ENCODE measurements at places on chromosomes 1 and 21. TPM values are rescaled to one million over a fixed set of nuclear protein-coding genes. Genes with fewer than 3 reads are reported as not detected.

DNA sequence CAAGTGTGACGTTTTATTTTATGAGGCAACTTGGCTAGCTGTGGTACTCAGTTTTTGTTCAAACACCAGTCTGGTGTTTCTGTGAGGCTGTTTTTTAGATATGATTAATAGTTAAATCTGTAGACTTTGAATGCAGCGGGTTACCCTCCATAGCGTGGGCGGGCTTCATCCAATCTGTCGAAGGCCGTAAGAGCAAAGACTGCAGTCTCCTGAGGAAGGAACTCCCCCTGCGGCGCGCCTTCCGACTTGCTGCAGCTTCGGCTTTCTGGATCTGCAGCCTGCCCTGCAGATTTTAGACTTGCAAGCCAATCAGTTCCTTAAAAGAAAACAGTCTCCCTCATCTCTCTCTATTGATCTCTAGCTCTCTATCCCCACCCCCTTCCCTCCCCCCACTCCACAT, 4.2 kb upstream of the ZNF496 start:
- peaks cover 57% of the 10 kb centered on the region for H3K36me3 ChIP-seq
- no peak overlapping the region for H3K27ac ChIP-seq
- peak; percentile 42 for DNase-seq
- peak overlapping the region; percentile 31 for H3K4me3 ChIP-seq
- H3K27me3 ChIP-seq, result no peaks in the 10 kb centered on the region

DNA sequence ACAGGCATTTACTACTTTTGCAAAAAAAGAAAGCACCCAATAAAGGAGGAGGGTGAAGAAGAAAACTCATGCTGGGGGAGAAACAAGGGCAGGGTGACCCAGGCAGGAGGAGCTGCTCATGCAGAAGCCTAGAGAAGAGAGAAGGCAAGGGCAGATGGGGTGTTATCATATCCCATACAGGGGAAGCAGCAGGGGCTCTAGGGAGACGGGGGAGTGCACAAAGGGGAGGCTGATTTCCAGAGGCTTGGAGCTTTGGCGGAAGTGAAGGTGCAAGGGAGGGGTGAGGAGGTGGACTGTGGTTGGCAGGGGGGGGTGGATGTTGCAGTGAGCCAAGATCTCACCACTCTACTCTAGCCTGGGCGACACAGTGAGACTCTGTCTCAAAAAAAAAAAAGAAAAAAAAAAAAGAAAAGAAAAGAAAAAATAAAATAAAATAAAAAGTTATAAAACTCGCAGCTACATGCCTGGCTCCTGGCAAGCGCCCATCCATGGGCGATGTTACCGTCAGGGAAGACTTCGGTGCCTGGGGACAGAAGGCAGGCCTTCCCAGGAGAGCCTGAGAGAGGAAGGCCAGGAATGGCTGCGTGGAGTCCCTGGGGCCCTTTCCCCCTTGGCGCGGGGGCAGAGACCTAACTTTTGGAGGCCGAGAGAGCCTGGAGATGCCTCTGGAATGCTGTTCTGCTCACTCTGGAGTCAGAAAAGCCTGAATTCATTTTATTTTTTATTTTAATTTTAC, 3.3 kb upstream of the FCN3 start:
- DNase-seq, result no peak
- H3K27ac ChIP-seq, result no peak overlapping the region

DNA sequence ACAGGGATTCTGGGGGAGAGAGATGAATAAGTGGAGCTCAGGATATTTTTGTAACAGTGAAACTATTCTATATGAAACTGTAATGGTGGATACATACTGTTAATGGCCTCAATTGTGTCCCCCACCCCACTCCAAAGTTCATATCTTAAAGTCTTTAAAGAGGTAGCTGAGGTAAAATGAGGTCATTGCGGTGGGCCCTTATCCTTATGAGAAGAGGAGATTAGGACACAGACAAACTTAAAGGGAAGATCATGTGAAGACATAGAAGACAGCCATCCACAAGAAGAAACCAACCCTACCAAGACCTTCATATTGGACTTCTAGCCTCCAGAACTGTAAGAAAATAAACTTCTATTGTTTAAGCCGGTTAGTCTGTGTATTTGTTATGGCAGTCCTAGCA, 9.8 kb downstream of the TXNDC12 start:
- H3K4me1 ChIP-seq, result 0 out of 2 replicates have a peak, but pooled peaks cover 3% of the 10 kb centered on the region
- H3K4me3 ChIP-seq, result no peak overlapping the region
- H3K27me3 ChIP-seq, result no peaks in the 10 kb centered on the region
- DNase-seq, result no peak
- no peak overlapping the region for H3K27ac ChIP-seq

IL22RA1 gene
- total RNA-seq, result 0.13 TPM

DNA sequence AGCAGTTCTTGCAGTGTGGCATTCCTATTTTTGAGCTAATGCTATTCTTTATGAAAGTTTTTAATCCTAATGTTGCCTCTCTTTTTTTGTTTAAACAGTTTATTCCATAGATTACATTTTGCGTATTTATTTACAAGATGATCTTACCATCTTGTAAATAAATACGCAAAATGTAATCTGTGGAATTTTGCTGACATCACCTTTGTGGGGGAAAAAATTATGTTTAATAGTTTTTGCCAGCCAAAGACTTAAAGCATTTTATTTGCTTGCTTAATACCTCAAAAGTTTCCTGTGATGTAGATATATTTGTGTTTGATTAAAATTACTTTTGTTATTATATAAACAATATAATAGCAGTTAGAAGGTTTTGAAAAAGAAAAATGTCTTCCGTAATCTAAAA, 15.3 kb downstream of the CDC7 start:
- no peaks in the 10 kb centered on the region for H3K27me3 ChIP-seq
- H3K4me1 ChIP-seq, result no peaks in the 10 kb centered on the region
- DNase-seq, result no peak
- peaks cover 31% of the 10 kb centered on the region for H3K36me3 ChIP-seq
- H3K4me3 ChIP-seq, result no peak overlapping the region
- H3K27ac ChIP-seq, result no peak overlapping the region

- DNase-seq, result peak; percentile 39
- H3K36me3 ChIP-seq, result no peaks in the 10 kb centered on the region
- H3K4me3 ChIP-seq, result no peak overlapping the region
- no peaks in the 10 kb centered on the region for H3K4me1 ChIP-seq
Observed at GRCh38 chr1:168977618-168978017, 128.9 kb upstream of the ATP1B1 start.

DNA sequence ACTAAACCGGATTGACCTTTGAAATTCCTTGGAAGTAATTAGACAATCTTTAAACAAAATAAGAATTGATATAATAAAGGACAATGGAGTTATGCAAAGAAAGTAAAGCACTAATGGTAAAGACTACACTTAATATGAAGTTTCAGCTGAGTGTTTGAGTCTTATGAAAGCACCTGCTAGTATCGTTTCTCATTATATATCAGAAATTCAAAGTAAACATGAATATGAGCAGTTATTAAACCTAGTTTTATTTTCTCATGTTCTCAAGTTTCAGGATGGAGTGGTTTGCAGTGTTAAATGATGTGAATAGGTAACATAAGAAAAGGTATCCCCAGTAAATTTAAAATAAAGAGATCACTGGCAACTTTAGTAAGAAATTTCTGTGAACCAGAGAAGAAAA, 188.6 kb downstream of the ZP4 start:
- no peaks in the 10 kb centered on the region for H3K36me3 ChIP-seq
- no peak for DNase-seq
- H3K4me3 ChIP-seq, result no peak overlapping the region

GRCh38 chr1:103109311-103109920, 1.1 kb upstream of the COL11A1 start:
- no peaks in the 10 kb centered on the region for H3K36me3 ChIP-seq
- peak; percentile 26 for DNase-seq
- peak overlapping the region; percentile 85 for H3K4me3 ChIP-seq
- no peaks in the 10 kb centered on the region for H3K4me1 ChIP-seq
- no peak overlapping the region for H3K27ac ChIP-seq

SPRR2G gene
- total RNA-seq, result not detected

RSPH1 gene
- total RNA-seq, result 0.31 TPM

- DNase-seq, result no peak
- H3K27me3 ChIP-seq, result no peaks in the 10 kb centered on the region
- H3K4me3 ChIP-seq, result no peak overlapping the region
- H3K36me3 ChIP-seq, result peaks cover 66% of the 10 kb centered on the region
Observed at GRCh38 chr1:161121834-161122233, 3.9 kb downstream of the NIT1 start.

ZNF683 gene
- total RNA-seq, result not detected

- H3K27ac ChIP-seq, result no peak overlapping the region
- peaks cover 2% of the 10 kb centered on the region for H3K4me1 ChIP-seq
- H3K4me3 ChIP-seq, result no peak overlapping the region
- no peaks in the 10 kb centered on the region for H3K27me3 ChIP-seq
- DNase-seq, result no peak
Observed at GRCh38 chr1:36669262-36669661, 186.5 kb upstream of the CSF3R start.

- peaks cover 26% of the 10 kb centered on the region for H3K36me3 ChIP-seq
- no peaks in the 10 kb centered on the region for H3K27me3 ChIP-seq
- no peaks in the 10 kb centered on the region for H3K4me1 ChIP-seq
- DNase-seq, result no peak
Observed at GRCh38 chr1:3777078-3777547, 4.6 kb downstream of the SMIM1 start.

USF1 gene
- total RNA-seq, result 58.6 TPM

DNA sequence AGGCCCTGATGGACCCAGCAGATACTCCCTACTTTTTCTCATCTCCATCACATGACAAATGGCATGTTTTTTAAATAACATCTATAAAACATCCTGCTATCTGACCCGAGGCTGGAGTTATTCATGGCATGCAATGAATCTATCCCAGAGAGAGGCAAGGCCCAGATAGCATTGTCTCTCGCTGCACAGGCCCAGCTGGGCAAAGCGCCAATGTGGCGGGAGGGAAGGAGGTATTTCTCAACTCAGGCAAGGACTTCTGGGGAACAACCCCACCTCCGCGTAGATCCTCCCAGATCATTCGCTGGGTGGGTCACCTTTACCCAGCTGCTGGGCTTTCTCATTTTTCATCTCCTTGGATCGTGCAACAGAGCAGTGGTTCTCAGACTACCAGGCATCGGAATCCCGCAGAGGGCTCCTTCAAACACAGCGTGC, 59.8 kb downstream of the ERG start:
- no peaks in the 10 kb centered on the region for H3K36me3 ChIP-seq
- no peaks in the 10 kb centered on the region for H3K4me1 ChIP-seq
- H3K27ac ChIP-seq, result no peak overlapping the region
- H3K27me3 ChIP-seq, result no peaks in the 10 kb centered on the region
- no peak for DNase-seq
- no peak overlapping the region for H3K4me3 ChIP-seq

PIGK gene
- 20.1 TPM for total RNA-seq

DNA sequence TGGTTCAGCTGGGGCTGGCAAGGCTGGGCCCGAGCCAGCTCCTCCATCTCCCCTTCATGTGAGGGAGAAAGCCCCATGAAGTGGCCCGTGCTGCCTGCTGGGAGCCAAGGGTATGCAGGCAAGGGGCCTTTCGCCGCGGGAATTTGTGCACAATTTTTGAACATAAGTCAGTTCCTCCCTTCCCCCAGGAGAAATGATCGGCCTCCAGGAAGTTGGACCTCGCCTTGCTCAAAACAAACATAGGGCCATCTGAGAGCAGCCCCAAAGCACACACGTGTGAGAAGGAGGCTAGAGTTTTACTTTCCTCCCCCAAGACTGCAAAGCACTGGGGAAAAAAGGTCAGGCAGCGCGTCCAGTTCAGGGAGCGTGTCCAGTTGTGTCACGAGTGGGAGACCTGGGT, 64.7 kb downstream of the PRDM16 start:
- H3K4me3 ChIP-seq, result no peak overlapping the region
- H3K4me1 ChIP-seq, result no peaks in the 10 kb centered on the region
- DNase-seq, result no peak
- no peak overlapping the region for H3K27ac ChIP-seq

SPATA45 gene
- 0.68 TPM for total RNA-seq

DNA sequence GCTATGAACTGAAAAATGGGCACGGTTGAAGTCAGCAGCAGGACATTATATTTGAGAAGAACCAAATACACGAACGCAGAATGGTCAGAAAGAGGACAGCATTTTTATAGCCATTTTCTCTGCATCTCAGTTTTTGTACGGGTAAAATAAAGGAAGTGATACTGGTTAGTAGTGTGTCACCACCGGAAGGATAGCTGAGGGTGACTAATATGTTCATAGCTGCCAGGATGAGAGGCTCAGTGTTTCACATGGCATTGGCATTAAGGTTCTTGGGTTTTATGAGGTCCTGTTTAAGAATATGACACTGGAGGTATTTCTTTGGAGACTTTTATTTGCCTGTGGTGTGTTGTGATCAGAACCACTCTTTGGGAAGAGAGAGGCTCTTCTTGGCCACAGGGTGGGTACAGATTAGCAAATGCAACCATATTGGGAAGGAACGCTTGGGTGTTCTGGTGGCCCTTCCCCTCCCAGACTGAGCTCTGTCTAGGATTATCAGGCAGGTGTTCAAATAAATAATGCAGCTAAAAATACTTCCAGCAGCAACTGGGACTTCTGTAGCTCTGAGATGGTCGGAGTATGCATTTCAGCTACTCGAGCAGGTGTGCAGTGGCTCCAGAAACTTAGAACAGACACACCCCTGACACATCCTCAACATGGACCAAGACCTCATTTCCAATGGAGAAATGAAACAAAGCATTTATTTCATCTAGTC, 158.2 kb downstream of the PBX1 start:
- no peak overlapping the region for H3K27ac ChIP-seq
- H3K27me3 ChIP-seq, result no peaks in the 10 kb centered on the region
- H3K4me3 ChIP-seq, result no peak overlapping the region
- DNase-seq, result no peak

GRCh38 chr1:223708651-223709268, 3.6 kb upstream of the CAPN2 start:
- peaks cover 4% of the 10 kb centered on the region for H3K27me3 ChIP-seq
- no peak overlapping the region for H3K27ac ChIP-seq
- no peaks in the 10 kb centered on the region for H3K36me3 ChIP-seq
- H3K4me1 ChIP-seq, result no peaks in the 10 kb centered on the region

GRCh38 chr21:18960306-18960705, 556.7 kb upstream of the TMPRSS15 start:
- no peak for DNase-seq
- H3K4me1 ChIP-seq, result no peaks in the 10 kb centered on the region
- H3K27ac ChIP-seq, result no peak overlapping the region
- H3K36me3 ChIP-seq, result no peaks in the 10 kb centered on the region
- H3K4me3 ChIP-seq, result no peak overlapping the region
- no peaks in the 10 kb centered on the region for H3K27me3 ChIP-seq

GRCh38 chr1:162285149-162285561, 91.5 kb downstream of the SPATA46 start:
- no peaks in the 10 kb centered on the region for H3K27me3 ChIP-seq
- no peaks in the 10 kb centered on the region for H3K4me1 ChIP-seq
- no peak for DNase-seq
- H3K27ac ChIP-seq, result no peak overlapping the region
- H3K4me3 ChIP-seq, result no peak overlapping the region
